ENCODE measurements at places on chromosomes 13 and 19.

DNA sequence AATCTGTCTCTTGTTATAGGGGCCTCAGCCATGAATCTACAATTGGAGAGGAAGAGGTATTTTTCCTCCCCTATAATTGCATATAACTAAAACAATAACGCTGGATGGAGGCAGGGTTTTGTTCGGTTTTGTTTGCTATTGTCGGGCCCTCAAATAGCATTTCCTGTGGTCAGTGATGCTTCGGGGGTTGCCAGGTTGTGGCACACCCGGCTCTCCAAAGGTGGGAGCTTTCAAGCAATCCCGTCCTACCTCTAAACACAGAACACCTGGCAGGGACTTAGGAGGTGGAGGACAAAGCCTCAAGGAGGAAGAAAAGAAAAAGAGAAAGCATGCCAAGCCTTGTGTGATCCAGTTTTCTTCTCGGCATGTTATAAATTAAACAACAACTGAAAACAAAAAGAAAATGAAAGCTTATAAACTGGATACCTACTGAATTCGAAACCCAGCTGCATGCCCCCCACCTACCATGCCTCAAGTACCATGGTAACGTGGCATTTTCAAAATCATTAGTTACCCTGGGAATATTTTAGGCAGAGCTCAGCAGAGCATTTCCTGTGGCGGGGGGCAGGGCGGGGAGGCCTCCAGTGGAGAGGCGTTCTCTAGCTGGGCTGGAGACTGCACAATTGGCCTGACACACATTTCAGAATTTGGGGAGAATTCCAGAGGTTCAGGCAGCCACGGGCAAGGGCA lies 213.8 kb downstream of the DCLK1 start:
- no peak for DNase-seq

DNA sequence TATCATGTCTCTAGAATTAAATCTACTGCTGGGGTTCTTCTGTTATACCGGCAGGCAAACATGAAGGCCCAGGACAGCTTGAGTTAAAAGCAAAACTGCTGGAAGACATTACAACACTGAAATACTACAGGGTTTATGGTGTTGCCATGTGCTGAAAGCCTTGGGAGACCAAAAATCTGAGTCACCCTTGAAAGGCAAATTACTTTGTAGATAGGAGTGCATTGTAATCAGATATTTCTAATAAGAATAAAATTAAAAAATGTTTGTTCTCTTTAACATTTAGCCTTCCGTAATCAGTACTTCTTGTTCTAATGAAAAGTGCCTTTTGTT lies 181.3 kb downstream of the PCDH9 start:
- DNase-seq, result no peak

GRCh38 chr19:3080286-3080685 lies 13.9 kb upstream of the GNA11 start:
- DNase-seq, result no peak

GRCh38 chr19:40622773-40623075 lies 21.6 kb downstream of the LTBP4 start:
- DNase-seq, result no peak

DNA sequence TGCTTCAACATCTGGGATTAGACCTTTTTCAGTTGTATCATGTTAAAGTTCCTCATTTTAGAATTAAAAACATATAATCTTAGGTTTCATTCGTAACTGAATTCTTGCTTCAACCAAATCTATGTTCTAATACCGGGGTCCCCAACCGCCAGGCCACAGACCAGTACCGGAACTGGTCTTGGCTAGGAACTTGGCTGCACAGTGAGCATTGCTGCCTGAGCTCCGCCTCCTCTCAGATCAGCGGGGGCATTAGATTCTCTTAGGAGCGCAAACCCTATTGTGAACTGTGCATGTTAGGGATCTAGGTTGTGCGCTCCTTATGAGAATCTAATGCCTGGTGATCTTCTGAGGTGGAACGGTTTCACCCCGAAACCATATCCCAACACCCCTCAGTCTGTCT lies 19.2 kb downstream of the ITM2B start:
- DNase-seq, result no peak
